Lung (tissue), 17 donors: ENCODE measurements at places on chromosomes 5 and 9. TPM values are rescaled to one million over a fixed set of nuclear protein-coding genes. Genes with fewer than 3 reads are reported as not detected.

IFNA2 gene
- not detected for total RNA-seq

DNA sequence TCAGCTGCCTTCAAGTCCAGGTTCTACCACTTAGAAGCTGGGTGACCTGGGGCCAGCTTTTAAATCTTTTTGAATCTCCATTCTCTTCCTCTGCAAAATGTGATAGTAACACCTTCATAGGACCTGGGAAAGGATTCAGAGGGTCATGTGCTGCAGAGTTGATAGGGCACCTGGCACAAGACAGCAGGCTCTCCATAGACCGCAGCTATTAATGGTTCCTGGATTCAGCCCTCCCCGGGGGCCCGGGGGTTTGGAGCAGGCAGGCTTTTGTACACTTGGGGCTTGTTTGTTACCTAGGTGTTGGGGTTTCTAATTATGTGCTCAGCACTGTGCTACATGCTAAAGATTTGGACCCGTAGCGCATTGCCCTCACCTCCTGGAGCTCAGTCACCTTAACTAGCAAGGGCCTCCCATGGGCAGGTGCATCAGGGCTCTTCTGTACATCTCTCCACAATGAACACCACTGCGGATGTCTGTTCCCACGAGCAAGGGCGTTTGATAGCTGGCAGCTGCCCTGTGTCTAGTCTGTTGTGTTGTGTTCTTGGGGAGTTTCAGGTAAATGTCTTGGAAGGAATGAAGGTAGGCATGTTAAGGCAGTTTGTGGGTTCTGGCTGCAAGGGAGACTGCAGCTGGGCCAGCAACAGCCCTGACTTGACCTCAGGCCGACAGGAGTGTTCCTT is 12.1 kb downstream of the PRRC2B start:
- no peak for DNase-seq

ADAMTSL2 gene
- 20.6 TPM for total RNA-seq

DNA sequence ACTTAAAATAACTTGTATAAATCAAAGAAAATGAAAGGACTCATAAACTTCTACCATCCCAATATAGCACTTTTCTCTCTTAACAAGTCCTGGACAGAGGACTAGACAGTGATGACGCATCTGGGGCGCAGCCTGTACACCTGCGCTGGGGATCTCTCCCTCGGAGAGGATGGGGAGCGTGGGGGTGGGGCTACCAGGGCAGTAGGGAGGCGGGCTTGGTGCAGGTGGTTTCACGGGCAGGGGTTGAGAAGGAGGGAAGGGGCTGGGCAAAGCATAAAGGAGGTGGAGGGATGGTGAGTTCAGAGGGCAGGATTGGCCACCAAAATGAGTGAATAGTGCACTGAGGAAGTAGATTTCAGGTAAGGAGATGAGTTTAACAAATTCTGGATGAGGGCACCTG is 41.1 kb downstream of the STC2 start:
- no peak for DNase-seq

GRCh38 chr5:153099328-153099727 is 391.1 kb upstream of the GRIA1 start:
- DNase-seq = no peak

DNA sequence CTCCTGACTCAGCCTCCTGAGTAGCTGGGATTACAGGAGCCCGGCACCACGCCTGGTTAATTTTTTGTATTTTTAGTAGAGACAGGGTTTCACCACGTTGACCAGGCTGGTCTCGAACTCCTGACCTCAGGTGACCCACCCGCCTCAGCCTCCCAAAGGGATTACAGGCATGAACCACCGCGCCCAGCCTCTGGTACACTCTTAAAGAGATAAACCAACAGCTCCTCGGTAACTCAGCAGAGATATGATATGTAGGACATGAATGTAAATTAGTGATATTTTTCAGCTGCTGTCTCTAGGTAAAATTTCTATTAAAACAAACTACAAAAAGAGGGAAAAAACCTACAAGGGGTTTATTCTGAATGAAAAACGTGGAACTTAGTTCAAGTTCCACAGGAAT is 42.8 kb upstream of the HK3 start:
- no peak for DNase-seq

GABRA6 gene
- not detected for total RNA-seq

PPP2R2B gene
- 1.2 TPM for total RNA-seq

DNA sequence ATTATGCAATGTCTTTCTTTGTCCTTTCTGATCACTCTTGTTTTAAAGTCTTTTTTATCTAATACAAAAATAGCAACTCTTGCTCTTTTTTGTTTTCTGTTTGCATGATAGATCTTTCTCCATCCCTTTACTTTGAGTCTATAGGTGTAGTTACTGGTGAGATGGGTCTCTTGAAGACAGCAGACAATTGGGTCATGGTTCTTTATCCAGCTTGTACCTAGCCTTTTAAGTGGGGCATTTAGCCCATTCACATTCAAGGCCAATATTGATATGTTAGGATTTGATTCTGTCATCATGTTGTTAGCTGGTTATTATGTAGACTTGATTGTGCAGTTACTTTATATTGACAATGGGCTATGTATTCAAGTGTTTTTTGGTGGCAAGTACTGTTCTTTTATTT is 245.9 kb upstream of the TARS1 start:
- DNase-seq = no peak

DNA sequence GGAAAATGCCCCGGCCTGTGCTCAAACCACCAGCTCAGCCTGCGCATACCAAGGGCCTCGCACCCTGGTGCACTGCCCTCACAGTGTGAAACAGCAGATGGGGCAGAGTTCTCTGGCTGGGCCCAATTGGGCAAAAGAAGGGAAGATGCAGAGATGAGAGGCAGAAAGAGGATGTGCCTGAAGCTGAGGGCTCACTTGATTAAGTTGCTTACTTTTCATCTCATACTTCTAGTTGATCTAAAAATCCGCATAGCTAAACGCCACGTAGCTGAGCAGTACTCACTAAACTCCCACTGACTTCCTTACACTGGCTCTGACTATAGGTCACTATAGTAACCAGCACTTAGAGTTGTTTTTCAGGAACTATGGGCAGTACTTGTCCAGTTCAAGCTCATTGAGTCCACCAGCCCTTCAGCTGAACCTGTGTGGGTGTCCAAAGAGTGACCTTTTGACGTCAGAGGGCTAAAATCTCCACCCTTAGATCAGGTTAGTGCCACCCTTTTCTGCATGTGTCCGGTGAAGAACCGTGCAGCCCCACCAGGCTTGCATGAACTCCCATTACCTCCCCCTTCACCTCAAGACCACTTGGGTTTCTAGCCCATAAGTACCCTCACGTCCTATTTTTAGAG is 215.2 kb downstream of the AUH start:
- DNase-seq = no peak

NR5A1 gene
- total RNA-seq = 0.37 TPM

DNA sequence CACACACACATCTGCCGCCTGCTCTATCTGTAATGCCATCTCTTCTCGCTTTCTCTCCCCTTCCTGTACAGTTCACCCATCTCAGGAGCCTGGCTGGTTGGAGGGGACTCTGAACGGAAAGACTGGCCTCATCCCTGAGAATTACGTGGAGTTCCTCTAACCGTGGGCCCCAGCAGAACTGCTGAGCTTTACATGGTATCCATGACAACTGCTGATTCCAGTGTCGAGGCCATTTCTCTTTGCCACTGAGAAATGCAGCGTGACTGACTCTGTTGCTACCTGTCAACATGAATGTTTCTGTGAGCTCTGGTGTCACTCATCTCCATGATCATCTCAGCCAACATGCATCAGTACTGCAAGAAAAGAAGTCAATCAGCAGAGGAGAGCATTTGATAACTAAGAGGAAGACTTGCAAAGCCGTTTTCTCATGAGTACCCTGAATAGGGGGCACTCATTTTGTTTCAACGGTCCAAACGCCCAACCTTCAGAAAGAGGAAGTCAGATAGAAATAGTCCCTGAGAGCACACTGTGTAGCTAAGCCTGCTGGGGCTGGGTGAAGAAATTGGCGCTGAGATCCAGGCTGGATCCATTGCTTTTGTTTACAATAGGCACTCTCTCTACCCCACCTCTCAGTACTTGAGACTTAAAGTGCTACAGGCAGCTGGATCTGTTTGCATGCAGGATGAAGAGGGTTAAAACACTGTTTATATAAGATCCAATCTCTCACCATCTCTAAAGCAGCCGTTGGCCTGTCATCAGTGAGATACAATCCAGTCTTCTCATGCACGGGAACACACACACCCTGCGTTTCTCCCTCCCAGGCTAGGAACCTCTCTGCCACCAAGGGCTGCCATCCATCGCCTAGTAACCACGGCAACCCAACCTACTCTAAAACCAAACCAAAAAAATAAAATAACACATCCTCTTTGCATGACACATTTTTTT is 180.9 kb downstream of the NR3C1 start:
- DNase-seq = peak; percentile 85

GRCh38 chr5:157063776-157064430 is 5.0 kb upstream of the HAVCR1 start:
- no peak for DNase-seq

C9 gene
- total RNA-seq = 0.43 TPM

DNA sequence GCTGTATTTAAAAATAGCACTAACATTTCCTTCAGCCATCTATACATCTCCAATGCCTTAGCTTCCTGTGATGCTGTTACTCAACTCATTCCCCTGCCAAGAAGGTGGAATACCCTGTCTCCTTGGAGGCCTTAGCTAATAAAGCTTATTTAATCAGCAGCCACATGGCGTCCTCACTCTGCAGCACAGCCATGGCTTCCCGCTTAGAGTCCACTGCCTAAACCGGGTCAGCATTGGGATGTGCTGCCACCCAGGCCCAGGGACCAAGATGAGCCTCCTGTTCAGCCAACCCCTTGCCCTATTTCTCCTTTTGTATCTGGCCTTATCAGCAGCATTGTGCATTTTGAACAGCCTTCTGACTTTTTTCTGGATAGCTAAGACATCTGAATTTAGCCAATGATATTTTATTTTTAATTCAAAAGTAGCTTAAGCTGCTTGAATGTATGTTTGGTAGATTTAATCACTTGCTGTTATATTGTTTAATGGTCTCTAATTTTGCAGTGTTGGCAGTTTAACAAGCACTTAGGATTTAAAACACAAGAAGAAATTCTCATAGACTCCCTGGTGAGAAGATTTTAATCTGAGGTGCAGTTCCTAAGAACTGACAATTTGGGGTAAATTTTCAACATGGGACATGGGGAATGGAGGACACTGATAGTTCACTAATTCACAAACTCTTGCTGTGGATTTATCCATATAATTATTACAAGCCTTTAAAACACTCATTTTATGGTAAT is 113.0 kb downstream of the RPS23 start:
- peak; percentile 69 for DNase-seq

LCN6 gene
- not detected for total RNA-seq

ZNG1E gene
- 31.1 TPM for total RNA-seq

GRCh38 chr5:72459089-72459661 is 48.0 kb downstream of the ZNF366 start:
- DNase-seq = peak; percentile 53

DNA sequence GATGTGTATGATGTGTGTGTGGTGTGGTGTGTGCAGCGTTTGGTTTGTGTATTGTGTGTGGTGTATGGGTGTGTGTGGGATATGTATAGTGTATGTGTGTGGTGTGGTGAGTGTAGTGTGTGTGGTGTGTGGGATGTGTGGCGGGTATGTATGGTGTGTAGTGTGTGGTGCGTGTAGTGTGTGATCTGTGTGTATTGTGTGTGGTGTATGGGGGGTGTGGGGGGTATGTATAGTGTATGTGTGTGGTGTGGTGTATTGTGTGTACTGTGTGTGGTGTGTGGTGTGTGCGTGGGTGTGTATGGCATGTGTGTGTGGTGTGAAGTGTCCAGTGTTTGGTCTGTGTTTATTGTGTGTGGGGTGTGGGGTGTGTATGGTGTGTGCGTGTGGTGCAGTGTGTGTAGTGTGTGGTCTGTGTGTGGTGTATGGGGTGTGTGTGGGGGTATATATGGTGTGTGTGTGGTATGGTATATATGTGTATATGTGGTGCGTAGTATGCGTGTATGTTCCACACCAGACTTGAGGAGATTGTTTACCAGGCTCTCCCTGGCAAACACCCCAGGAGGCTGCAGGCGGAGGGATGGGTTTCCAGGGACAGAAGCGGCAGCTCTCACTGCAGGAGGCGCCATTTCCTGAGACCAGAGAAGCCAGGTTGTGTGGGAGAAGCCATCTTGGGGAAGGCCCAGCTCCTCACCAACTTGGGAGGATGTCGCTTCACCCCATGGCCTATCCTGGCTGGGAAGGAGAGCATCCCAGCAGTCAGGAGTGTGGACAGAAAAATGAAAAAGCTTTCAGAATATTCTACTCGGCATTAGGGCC is 138.1 kb downstream of the NXNL2 start:
- peak; percentile 25 for DNase-seq

LTC4S gene
- total RNA-seq = 25.3 TPM

SHOC1 gene
- 0.48 TPM for total RNA-seq

GRCh38 chr5:150746-151145 is 40.5 kb upstream of the LRRC14B start:
- no peak for DNase-seq

- DNase-seq = no peak
Measured at GRCh38 chr5:133581918-133582317, 30.4 kb downstream of the FSTL4 start.

GRCh38 chr5:50550267-50550666 is 109.2 kb upstream of the EMB start:
- no peak for DNase-seq

- DNase-seq = no peak
Measured at GRCh38 chr5:32172923-32173266, 1.2 kb downstream of the GOLPH3 start.

- no peak for DNase-seq
Measured at GRCh38 chr5:15079566-15079965, 208.0 kb upstream of the ANKH start.
